ENCODE measurements at places on chromosomes 2 and 18.

DNA sequence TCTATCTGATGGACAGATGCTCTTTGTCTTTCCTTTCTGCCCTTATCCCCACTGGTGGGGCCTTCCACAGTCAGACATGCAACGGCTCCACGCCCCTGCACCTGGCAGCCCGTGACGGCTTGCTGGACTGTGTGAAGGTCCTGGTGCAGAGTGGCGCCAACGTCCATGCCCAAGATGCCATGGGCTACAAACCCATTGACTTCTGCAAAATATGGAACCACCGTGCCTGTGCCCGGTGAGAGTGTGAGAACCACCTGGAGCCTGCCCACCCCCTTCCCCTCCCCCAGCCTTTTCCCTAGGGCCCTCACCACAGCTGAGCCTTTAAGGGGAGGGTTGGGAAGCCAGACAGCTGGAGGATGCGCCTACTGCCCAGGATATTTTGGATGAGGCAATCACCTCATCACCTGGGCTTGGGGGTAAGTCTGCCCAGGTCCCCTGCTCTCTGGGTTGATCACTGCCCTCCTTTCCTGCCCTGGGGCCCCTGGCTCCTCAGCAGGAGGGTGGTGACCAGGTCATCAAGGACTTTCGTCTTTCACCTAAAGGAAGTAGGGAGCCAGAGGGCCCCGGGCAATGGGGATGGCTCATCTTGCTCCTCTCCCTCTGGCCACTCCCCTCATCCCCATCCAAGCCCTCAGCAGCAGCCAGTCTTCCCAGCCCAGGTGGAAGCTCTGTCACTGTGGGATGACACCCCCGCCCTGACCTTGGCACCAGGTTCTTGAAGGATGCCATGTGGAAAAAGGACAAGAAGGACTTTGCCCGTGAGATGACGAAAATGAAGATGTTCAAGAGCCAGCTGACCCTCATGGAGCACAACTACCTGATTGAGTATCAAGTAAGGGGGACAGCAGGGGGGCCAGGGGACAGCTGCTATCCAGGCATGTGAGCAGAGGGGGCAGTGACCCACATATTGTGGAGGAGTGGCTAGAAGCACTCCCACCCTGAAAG, 3.7 kb downstream of the ANKRD53 start:
- DNase-seq, result no peak

DNA sequence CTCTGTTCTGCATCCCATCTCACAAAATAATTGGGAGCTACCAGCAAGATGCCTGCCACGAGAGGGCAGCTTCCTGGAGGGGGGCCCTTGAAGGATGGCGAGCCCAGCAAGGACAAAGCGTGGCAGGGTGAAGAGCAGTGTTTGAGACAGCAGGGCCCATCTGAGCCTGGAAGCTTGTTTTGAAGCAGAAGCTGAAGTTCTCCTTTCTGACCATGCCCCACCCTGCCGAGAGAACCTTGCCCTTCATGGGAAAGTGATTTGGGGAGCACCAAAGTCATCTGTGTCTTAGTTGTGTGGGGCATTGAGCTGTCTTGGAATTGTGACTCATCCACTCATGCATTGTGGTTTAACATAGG, 216.3 kb downstream of the BCL11A start:
- DNase-seq, result no peak

DNA sequence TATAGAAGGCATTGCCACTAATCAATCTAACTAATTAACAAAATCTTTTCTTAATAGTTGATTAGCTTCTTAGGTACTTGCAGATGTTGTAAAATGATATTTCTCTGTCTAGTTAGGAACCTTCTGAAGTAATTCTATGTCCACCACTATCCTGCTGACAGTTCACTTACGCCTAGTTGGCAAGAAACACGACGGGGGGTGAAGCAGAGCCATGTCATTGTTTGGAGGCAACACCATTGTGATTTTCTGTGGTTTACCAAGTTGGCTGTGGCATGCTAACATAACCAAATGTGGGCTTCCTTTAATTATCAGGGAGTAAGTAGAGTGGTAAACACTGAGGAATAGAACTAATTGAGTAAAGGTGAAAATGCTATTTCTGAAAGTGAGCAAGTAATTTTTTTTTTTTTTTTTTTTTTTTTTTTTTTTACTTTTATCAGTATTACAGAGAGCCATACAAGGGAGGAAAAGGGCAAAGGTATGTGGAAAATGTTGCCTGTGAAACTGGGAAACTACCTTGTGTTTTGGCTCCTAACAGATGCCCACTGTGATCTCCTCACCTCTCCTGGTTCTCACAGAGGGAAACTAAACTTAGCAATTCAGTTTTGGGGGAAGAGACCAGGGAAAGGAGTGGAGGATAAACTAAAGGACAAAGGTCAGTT, 126.8 kb downstream of the MEIS1 start:
- no peak for DNase-seq

- no peak for DNase-seq
Observed at GRCh38 chr2:72136331-72136730, 11.3 kb downstream of the CYP26B1 start.

DNA sequence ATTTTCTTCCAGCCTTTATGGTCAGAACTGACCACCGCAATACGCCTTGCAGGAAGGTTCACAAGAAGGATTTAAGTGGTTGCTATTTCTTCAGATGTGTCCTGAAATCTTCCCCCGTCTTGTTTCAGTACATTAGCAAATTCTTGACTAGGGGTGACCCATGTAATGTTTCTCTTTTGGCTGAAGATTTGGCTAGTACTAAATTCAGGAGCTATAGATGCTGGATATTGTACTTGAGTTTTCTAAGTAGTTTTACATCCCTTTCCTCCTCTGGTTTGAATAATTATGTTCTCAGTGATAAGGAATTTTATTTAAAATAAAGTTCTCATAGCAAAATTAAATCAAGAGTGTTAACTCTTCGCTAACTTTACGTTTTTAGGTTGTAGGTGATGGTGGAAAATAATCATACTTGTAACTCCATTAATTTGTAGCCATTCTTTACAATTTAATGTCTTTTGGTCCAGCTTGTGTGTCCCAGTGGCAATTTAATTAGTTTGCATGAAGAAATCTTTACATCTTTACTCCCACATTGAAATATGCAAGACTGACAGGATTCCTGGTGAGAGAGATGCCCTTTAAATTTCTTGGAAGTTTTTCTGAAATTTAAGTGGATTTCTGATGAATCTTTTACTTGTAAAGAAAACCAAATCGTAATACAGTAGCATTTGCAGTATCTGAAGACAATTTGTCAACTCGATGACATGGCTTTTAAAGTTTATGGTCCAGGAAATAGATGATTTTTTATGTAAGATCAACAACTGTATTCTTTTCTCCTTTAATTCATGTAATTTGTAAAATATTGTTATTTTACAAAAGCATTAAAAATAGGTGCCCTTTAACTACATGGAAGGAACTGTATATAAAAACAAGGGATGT, 2.8 kb downstream of the PHLPP1 start:
- DNase-seq, result no peak

- no peak for DNase-seq
Observed at GRCh38 chr2:64133828-64134227, 10.4 kb downstream of the PELI1 start.

- no peak for DNase-seq
Observed at GRCh38 chr2:74876081-74876886, 42.4 kb downstream of the HK2 start.

- peak; percentile 50 for DNase-seq
Observed at GRCh38 chr2:43224571-43225092, 1.8 kb downstream of the ZFP36L2 start.

DNA sequence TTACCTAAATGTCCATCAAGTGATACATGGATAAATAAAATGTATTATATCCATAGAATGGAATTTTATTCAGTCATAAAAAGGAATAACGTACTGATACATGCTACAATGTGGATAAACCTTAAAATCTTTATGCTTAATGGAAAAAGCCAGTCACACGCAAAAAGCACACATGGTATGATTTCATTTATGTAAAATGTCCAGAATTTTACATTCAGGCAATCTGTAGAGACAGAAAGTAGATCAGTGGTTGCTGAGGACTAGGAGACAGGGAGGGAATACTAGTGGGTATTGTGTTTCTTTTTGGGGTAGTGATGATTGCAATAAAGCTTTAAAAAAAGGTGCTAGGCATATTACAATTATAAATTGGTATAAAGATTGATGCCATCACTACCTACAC, 30.7 kb upstream of the CD302 start:
- DNase-seq, result no peak

- DNase-seq, result no peak
Observed at GRCh38 chr2:112680666-112681101, 34.9 kb downstream of the SLC20A1 start.

DNA sequence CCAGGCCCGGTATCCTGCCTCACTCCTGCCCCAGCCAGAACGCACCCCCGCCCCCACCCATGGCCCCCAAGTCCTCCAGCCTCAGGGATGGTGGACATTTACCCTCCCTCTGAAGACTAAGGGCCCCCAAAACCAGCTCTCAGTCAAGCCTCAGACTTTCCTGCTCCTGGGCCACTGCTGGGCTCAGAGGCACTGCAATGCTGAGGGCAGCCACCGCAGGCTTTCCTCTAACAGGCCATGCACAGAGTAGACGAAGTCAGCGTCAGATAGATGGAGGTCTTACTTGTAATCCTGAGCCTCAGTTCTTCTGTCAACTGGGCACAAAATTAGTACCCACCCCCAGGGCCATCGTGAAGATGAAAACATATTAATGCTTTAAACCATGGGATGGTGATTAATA, 92.6 kb downstream of the TTC32 start:
- DNase-seq, result no peak

DNA sequence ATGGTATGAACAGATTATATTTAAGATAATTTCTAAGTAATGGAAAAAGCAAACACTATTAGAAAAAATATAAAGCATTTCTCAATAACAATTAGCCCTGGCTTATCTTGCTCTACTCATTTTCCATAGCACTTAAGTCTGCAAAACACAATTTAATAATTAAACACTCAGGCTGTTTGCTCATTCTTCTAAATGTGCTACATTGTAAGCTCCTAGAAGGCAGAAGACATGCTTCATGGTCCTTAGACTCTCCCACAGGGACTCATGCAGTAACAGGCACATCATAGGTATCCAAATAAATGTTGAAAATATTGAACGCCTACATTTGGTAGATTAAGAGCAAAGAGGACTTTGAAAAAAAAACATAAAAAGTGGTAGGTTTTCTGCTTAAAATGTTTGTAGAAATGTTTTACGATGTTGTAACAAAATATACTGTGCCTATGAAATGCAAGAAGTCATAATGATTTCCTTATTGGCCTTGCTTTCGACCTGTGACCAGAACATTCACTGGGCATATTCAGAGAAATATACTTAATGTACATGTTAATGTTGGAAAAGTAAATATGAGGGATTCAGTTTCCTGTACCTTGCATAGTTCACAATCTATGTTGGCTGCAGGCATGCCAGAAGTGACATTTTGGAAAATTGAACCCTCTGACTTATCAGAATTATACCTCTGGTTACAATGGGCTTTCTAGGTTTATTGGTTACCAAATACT, 27.2 kb downstream of the G6PC2 start:
- DNase-seq, result no peak

DNA sequence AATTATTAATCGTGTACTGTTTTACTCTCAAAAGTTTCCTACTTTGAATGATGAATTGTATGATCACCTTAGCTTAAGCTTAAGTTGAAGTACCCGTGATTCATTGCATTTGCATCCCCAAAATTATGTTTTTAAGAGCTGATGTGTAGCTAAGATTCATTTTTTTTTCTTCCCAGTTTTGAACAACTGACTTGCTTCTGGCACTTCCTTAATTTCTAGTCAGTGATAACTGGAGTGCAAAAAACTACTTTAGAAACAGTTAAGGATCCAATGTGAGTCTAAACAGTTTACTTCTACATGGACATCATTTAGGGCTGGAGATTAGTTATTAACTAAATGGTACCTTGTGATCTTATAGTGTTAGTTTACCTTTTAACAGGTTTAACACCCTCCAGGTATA, 124.0 kb upstream of the CAVIN2 start:
- no peak for DNase-seq

DNA sequence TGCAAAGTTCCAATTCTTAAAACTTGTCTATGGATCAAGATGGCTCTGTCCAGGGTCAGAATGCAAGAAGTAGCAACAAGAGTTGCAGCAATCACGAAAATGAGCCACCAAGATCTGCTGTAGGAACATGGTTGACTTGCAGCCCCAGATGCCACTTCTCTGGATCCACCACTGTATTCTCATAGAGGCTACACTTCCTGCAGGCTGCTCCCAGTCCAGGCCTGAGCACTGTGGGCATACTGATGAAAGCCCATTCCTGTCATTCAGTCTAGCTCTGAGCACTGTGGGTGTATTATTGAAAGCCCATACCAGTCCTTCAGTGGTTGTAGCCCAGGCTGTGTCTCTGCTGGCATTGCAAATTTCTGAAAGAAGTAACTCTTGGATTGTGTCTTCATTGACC, 213.9 kb upstream of the AGAP1 start:
- no peak for DNase-seq

DNA sequence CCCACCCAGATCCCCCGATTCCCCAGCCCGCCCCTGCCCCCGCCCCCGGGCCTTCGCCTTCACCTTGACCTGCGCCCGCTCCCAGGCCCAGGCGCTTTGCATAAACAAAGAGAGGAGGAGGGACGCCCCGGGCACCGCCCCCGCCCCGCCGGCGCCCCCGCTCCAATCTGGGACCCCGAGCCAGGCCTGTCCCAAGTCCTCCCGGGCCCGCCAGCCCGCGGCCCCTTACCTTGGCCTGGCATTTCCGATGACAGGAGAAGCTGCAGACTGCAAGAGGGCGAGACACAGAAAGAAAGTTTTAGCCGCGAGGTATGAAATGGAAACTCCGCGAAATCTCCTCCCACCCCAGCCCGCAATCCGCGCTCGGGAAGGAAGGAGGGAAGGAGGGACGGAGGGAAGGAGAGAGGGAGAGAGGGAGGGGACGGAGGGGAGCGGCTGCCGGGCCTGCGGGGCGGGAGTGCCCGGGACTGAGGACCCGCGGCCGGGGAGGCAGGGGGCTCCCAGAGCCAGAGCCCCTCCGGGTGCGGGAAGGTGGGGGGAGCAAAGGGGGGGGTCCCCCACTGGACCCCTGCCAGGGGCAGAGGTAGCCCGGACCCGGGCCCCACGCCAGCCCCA, 24.2 kb downstream of the TNS1 start:
- no peak for DNase-seq

- no peak for DNase-seq
Observed at GRCh38 chr2:99918389-99918788, 224.0 kb downstream of the AFF3 start.

DNA sequence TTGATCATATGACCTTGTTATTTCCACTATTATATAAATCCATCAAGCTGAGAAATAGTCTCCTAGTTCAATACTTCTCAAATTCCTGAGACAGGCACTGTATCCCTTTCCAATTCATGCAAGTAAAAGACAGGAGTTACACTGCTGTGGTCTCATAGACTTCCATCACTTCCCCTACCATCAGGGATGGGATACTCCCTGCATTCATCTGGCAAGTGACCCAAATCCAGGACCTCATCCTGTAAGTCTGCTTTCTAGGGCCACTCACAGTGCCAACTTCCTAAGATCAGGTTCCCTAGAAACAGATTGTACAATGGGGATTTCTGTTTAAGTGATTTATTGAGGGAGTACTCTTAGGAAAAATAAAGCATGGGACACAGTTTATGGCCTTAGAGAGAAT, 424.0 kb upstream of the CDH7 start:
- no peak for DNase-seq

DNA sequence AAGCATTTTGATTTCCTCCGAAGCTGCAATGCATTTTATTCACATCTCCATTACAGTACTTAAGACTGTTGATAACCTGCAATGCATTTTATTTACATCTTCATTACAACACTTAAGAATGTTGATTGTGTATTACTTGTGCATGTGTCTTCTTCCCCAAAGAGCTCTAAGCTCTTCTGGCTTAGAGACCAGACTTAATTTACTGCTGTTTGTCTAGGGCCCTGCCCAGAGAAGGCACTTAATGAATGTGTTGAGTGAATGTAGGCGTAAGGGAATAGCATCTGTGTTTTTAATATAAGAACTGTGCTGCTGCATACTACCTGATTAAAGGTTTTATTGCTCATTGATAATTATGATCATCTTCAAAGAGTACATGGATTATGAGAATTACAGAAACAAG, 295.6 kb downstream of the ZNF385B start:
- no peak for DNase-seq

Data from activated naive CD4-positive, alpha-beta T cell treated with anti-CD3 and anti-CD28 coated beads, Interleukin-2, amount 50 U/mL, for 72 hours (primary cell).